ENCODE measurements at places on chromosomes 5 and 9.

- no peak for DNase-seq
Observed at GRCh38 chr5:15799612-15800011, 299.6 kb downstream of the FBXL7 start.

DNA sequence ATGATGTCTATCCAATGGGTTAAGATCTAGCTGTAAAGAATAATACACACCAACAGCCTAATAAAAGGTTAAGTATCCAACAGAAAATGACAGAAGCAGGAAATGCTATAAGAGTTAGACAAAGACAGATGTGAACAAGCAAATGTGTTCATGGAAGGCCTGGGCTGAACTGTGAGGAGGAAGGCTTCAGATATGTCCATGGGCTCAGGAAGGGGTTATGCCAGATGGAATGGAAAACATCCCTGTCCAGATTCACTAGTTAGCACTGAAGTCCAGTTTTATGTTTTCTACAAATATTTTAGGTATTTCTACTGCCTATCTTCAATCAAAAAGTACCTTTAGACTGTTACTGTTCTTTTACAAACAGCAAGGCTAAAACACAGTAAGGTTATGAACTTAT lies 27.1 kb downstream of the ERAP1 start:
- no peak for DNase-seq

DNA sequence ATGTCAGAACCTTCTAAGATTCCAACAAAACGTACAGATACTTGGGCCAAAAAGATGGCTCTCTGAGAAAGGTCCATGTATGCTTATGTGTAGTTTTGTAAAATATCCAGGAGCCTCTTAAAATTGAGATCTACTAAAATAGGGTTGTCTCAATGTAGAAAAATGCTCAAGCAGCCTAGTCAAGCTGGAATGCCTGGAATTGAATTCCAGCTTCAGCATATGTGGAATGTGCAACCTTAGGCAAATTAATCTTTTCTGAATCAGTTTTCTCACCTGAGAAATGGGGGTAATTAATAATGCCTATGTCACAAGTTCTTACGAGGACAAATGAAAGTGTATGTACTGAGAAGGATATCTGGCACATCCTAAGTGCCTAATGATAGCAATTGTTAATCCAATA lies 662.4 kb downstream of the DTWD2 start:
- no peak for DNase-seq

DNA sequence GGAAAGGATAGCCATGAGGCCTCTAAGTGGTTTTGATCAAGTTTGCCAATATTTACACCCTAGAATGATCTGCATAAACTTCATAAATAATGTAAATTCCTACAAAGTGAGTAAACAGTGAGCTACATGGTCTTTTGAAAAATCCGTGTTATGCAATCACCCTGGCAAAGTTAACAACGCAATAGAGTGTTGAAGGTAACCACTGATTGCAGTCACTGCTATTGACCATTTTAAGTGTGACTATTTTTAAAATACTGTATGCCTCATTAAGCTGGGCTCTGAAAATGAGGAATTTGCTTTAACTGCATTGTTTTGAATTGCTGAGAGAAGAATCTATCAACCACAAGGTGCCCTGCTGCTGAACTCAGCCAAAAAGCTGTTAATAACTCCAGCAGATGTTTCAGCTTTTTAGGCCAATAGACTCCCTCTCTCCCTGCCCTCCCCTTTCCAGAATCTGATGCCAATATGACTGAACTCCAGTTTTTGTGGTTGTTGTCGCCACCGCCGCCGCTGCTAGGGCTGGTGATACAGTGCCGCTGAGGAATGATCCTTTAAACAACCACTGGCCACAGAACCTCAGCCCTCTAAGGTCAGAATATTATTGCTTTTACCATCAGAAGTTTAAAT lies 35.3 kb upstream of the SMARCA2 start:
- DNase-seq = peak; percentile 96

GRCh38 chr5:67156976-67157583 lies 39.5 kb downstream of the CD180 start:
- DNase-seq = peak; percentile 27

GRCh38 chr9:130698514-130698913 lies 4.9 kb downstream of the EXOSC2 start:
- no peak for DNase-seq

GRCh38 chr5:39100301-39100850 lies 26.2 kb upstream of the RICTOR start:
- no peak for DNase-seq

GRCh38 chr9:95819636-95820035 lies 55.9 kb upstream of the ERCC6L2 start:
- DNase-seq = no peak

DNA sequence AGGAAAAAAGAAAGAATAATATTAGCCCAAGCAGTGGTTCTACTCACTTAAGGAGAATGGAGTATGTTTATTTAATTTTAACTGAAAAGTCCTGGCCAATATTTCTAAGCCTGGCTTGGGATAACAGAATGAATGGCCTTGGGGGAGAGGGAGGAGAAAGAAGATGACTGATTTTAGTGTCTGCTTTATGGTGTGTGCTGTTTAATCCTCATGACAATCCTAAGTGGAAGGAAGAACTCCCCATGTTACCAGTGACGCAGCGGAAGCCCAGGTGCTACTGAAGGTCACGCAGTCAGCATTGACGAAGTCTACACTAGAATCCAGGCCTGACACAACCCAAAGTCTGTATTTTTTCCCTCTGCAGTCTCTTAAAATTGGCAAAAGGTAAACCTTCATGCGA lies 50.5 kb downstream of the PALM2AKAP2 start:
- no peak for DNase-seq

GRCh38 chr9:69076550-69076949 lies 41.0 kb downstream of the FXN start:
- no peak for DNase-seq

DNA sequence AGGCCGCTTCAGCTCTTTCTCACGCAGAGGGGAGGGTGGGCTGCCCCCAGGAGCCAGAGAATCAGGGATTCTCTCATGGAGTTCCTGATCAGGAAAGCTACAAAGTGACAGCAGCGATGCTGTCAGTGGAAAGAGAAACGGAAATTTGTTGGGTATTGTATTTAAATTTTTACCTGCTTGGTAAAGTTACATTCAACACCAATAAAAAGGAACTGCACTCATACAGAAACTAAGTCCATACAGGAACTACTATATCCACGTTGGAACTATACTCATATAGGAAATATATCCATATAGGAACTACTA lies 325.5 kb upstream of the IRX4 start:
- DNase-seq = no peak

DNA sequence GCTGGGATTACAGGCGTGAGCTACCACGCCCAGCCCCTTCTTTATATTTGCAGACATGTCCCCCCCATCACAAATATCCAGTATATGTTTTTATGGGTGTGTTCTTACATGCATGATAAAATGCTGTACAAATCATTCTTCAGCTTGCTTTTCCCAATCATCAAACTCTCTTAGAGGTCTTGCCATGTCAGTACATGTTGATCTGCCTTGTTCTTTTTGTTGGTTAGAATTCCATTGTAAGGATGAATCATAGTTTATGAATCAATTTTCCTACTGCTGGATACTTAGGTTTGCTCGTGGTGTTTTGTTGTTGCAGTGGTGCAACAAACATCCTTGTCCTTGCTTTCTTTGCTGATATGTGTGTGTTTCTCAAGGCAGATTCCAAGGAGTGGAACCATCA lies 79.9 kb upstream of the NEURL1B start:
- no peak for DNase-seq

DNA sequence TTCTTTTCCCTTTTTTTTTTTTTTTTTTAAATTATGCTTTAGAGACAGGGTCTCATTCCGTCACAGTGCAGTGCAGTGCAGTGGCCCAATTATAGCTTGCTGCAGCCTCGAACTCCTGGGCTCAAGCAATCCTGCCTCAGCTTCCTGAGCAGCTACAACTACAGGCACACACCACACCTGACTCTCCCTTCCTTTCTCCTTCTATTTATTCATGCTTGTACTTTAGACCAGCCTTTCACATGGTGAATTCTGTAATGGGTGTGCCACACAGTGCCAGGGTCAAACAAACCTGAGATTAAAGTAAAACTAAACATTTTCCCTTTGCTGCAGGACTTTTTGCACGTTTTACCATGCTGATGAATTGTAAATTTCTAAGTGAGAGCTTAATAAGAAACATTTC lies 8.0 kb downstream of the SH3RF2 start:
- no peak for DNase-seq

- no peak for DNase-seq
Observed at GRCh38 chr9:2023532-2023931, 8.4 kb downstream of the SMARCA2 start.

DNA sequence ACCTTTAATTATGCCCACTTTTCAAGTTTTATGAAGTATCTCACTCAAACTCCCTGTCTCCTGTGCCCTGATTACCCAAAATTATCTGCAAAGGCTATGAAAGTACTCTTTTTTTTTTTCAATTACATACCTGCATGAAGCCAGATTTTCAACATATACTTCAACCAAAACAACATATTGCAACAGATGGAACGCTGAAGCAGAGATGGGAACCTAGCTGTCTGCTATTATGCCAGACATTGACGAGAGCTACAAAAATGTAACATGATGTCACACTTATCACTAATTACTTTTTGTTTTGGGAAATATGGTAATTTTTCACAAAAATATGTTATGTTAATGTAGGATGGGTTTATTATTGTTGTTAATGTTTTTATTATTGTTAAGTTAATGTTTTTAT lies 86.5 kb upstream of the SLC1A3 start:
- no peak for DNase-seq

- DNase-seq = no peak
Observed at GRCh38 chr5:176887252-176887849, 11.8 kb downstream of the HK3 start.

GRCh38 chr5:132999246-132999645 lies 27.1 kb downstream of the ZCCHC10 start:
- DNase-seq = no peak

GRCh38 chr9:4591123-4591500 lies 71.0 kb upstream of the PLPP6 start:
- DNase-seq = no peak

GRCh38 chr5:103177543-103177942 lies 57.4 kb downstream of the PPIP5K2 start:
- no peak for DNase-seq

GRCh38 chr5:113162770-113163169 lies 186.2 kb downstream of the DCP2 start:
- DNase-seq = no peak

- DNase-seq = no peak
Observed at GRCh38 chr9:121237916-121238315, 30.0 kb upstream of the GSN start.

- no peak for DNase-seq
Observed at GRCh38 chr5:72364171-72364570, 44.0 kb downstream of the PTCD2 start.

- no peak for DNase-seq
Observed at GRCh38 chr5:136103118-136103517, 29.5 kb upstream of the SMAD5 start.

DNA sequence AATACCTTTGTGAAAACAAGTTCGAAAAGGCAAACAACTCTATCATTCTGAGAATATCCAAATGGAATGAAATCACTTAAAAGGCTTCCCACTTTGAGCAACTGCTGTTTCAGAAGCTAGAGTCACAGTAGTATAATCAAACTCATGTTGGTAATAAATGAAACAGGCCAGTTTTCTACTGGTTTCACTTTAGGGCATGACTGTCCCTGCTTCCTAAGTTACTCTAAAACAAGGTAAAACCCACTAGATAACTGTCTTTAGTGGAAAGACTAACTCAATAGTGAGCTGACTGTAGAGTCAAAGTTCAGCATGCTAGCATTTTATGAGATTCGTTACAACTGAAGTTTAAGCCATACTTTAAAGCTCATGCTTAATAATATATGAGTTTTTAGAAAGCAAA lies 6.0 kb downstream of the CDC26 start:
- no peak for DNase-seq

DNA sequence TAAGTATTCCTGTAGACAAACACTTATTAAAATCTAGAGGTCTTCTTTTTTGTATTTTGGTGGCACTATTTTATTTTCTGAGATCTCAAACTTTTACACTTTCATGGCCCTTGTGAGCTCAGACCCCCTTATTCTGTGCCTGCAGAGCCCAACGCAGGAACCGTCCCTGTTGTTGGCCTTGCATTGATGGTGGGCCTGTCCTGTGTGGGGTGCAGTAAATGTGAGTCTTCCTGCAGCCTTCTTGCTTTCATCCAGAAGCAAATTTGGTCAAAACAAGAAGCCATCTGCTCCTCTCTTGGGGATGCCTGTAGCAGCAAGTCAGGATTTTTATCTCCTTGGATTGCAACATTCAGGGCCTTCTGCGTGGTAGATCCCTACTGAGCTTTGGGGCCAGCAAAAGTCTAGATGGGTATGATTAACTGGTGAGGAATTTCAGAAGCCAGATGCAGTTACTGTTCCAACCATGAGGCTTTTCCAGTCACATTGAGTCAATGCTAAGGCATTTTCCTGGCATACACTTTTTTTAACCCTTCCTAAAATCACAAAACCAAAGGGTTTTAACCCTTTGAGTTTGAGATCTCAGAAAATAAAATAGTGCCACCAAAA lies 31.7 kb downstream of the BASP1 start:
- no peak for DNase-seq

- DNase-seq = no peak
Observed at GRCh38 chr5:171745602-171746001, 40.0 kb upstream of the SMIM23 start.

GRCh38 chr5:34655354-34655991 lies 655 bp upstream of the RAI14 start:
- DNase-seq = peak; percentile 24

DNA sequence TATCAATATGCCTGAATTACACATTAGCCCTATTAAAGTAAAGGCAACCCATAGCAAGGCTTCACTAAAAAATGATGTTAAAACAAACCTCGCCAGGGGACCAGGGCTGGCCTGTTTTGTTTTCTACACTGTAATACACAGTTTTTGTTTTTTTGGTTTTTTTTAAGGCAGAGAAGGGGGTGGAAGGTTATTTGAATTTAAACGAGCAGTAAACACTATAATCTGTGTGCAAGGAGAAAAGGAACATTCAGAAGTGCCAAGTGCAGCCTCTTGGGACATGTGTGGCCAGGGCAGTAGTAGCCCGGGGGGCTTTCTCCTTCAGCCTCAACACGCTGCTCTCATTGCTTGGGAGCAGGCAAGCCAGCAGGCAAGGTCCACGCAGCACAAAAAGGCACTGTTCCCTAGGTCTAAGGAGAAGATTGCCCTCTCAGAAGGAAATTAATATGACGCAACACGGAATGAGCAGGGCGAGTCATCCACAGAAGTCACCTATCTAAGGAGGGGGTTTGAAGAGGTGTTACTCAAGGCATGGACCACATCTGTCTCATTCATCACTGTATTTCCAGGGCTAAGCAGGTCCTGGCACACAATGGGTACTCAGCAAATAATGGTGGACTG lies 16.2 kb downstream of the SIL1 start:
- no peak for DNase-seq

DNA sequence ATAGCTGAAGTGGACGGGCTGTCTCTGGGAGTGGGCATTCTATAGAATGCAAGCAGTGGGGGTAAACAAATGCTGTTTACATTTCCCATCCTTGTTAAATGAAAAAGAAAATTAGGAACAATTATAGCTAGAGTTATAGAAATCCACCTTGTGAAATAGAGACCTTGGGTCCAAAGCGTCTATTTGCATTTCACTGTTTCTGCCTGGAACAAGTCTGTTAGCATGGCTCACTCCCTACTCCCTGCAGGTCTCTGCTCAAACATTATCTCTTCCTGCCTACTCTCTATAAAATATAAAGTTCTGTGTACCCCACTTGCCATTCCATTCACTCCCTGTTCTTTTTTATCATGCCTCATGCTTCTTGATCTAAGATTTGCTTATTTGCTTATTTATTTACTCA lies 975.7 kb upstream of the WWC1 start:
- no peak for DNase-seq

GRCh38 chr5:73118391-73118973 lies 1.9 kb upstream of the TMEM171 start:
- DNase-seq = no peak

GRCh38 chr9:34331196-34331595 lies 1.8 kb downstream of the NUDT2 start:
- no peak for DNase-seq

Data from NCI-H1694 (cell line).